Stimulated activated CD4-positive, alpha-beta T cell treated with anti-CD3 and anti-CD28 coated beads, Interleukin-15, amount 100 ng/mL, for 48 hours (primary cell): ENCODE measurements at places on chromosomes 2 and 18.

- no peak for DNase-seq
Observed at GRCh38 chr18:70158992-70159717, 46.3 kb downstream of the RTTN start.

DNA sequence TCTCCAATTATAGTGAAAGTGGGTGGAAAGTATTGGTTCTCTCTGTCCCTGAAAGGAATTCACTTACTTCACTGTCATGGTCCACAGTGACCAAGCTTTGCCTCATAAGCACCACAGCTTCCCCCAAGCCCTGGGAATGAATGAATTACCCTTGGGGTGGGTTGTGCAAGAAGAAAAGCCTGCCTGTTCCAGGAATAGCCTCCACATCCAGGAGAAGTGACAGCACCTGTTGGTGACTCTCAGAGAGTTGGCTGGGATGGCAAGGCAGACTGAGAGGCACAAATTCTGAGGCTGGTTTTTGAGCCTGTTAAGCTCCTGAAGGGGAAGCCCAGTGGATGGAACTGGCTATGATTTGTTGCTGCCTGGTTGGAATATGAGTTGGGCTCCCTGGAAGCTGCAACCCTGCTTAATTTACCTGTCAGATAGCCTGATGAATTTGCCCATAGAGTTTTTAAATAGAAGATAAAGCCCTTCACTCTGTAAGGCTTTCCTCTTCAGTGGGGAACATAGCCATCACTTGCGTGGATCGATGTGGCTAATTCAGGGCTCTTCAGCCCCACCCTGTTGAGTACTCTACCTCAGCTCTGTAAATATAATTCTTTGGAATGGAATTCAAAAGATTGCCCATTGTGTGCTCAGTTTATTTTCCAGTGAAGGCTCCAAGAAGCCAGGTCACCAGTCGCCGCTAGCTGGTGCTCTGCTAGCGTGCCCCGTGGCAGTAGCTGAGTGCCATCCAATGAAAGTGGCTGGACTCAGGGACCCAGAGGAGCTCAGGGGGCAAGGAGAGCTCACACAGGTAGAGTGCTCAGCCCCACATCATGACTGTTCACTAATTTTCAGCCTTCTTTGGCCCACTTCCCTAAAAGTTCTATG, 479.3 kb downstream of the IRS1 start:
- DNase-seq = no peak

DNA sequence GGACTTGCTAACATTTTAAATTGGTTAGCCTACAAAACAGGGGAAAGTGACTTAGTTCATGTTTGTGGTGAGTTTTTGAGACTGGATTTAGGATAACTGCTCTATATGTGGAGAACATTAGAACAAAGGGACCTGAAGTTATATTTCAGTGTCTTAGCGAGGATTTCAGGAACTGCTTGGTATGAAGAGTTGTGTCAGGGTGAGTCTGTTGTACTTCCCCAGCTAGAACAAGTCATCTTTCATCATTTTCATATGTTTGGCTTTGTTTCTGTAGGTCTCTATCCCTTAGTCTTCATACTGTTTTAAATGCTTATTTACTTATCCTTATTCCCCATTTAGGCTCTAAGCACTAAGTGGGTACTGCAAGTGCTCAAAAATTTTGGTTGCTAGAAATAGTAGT, 41.9 kb downstream of the KCMF1 start:
- DNase-seq = no peak

GRCh38 chr18:21933931-21934765, 193.6 kb downstream of the MIB1 start:
- no peak for DNase-seq

DNA sequence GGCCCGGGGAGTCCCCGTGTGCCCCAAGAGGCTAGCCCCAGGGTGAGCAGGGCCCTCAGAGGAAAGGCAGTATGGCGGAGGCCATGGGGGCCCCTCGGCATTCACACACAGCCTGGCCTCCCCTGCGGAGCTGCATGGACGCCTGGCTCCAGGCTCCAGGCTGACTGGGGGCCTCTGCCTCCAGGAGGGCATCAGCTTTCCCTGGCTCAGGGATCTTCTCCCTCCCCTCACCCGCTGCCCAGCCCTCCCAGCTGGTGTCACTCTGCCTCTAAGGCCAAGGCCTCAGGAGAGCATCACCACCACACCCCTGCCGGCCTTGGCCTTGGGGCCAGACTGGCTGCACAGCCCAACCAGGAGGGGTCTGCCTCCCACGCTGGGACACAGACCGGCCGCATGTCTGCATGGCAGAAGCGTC, 16.9 kb upstream of the FAHD2A start:
- no peak for DNase-seq

DNA sequence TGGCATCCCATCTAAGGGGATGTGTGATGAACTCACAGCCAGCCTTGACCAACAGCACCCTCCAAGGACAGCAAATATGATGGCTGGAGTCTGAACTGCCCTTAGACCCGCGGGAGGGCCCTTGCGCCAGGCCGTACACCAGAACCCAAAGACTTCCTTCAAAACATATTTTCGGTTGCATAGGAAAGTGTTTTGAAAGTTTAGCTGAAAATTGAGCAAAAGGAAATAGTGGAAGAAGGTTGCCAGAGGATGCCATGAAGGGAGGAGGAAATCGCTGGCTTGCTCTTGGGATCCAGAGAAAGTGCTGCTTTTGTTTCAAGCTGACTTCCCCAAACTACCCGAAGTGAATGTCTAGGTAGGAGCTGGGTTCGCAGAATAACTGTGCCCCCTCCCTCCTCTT, 61.3 kb downstream of the IL1R2 start:
- DNase-seq = no peak

DNA sequence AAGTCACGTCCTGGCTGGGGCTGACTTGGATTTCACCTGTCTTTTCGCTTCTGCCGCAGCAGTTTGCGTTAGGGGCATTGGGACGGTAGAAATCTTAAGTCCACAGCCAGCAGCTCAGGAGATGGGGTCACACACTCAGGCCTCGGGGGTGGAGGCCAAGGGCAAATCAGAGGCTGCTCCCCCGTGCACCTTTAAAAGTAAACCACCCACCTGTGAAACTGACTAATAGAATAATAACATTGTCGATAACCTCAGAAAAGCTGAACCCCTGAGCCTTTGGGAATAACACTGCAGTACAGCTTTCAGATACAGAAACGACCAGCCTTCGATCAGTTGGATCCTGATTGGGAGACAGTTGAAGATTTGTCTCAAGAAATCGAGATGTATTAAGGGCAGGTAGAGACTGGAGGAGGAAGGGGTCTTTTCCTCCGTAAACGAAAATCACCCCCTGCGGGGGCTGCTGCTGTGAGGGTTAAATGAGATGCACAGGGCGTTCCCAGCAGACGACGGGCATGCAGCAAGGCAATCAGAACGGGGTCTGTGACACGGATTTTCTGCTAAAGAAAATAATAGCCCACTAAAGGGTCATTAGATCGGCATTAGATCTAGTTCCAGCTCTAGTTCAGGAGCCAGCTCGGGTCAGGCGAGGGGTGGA, 16.4 kb upstream of the NFATC1 start:
- no peak for DNase-seq

DNA sequence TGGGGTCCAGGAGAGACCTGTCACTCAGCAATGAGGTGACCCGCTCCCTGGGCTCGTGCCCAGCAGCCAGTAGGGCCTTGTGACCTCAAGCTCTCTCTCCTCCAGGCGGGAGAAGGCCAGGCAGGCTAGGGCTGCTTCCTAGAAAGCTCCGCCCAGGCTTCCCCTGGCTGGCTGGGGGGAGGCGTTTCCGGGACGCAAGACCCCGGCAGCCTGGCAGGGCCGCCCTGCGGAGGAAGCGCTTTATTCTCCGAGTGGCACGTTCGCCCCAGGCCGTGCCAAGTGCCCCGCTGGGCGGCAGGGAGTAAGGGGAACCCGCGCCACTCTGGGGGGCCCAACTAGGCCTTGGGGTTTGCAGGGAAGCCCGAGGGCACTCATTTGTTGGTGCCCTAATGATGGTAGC, 21.2 kb upstream of the EPAS1 start:
- DNase-seq = no peak

GRCh38 chr2:120637847-120638246, 97.8 kb upstream of the GLI2 start:
- DNase-seq = no peak

DNA sequence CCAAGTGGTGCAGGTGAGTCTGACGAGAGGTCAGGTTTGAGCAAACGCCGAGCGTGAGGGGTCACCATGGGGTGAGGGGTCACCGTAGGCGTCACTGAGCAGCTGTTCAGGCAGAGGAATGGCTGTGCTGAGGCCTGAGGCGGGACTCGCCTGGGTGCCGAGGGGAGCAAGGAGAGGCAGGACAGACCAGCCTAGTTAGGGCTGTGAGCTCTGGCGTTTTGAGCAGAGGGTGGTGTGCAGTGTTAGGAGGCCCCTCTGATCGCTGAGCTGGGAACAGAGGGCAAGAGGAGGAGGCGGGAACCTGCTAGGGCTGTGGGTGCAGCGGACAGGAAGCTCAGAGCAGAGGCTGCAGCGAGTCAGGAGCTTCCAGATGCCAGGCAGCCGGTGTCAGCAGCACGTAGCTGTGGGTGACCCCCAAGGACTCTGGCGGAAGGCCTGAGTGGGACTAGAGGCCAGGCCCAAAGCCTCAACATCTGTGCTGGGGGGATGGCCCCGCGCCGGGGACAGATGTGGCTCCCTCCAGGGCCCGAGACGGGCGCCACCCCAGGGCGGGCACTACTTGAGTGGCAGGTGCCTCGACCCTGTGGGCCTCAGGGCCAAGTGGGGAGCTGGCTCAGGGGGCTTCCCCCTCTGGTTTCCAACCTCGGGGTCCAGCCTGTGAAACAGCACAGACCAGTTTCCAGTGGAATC, 55.7 kb downstream of the KCNG2 start:
- no peak for DNase-seq

GRCh38 chr2:53636596-53636995, 131.0 kb upstream of the CHAC2 start:
- DNase-seq = no peak

- DNase-seq = no peak
Observed at GRCh38 chr2:11521775-11522174, 12.1 kb upstream of the GREB1 start.

- no peak for DNase-seq
Observed at GRCh38 chr2:186612555-186613440, 22.9 kb downstream of the ITGAV start.

GRCh38 chr18:48601343-48601742, 62.5 kb downstream of the CTIF start:
- no peak for DNase-seq

- DNase-seq = no peak
Observed at GRCh38 chr2:218008060-218009040, 5.6 kb upstream of the TNS1 start.

- DNase-seq = no peak
Observed at GRCh38 chr2:235698028-235698427, 204.2 kb downstream of the AGAP1 start.
